ENCODE measurements at places on chromosomes 1 and 21.

GRCh38 chr21:41187537-41188025, 19.6 kb downstream of the BACE2 start:
- no peak for DNase-seq

DNA sequence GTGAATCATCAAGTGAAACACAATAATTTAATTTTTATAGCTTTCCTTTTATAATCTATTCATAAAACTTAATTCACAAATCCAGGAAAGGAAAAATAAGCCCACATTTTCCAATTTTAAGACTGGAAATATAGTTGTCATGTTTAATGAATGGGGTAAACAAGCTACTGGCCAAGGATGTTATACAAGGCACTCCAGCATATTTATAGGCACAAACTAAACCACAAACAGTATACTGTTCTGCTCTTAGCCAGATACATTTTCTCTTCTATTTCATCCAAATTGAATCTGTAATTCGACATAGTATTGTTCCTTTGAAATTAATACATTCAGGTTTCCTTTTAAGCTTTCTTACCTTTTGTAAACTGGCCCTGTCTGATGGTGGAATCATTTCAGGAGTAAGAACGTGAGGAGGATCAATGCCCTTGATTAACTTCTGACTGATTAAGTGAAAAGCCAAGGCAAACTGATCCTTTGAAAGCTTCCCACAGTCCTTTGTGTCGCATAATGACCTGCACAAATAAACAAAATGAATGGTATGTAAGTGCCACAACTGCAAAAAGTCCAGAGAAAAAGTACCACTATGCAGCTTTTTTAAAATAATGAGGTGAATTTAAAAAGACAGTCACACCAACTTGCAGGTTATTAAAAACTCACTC, 74.4 kb downstream of the EPS15 start:
- DNase-seq, result no peak

DNA sequence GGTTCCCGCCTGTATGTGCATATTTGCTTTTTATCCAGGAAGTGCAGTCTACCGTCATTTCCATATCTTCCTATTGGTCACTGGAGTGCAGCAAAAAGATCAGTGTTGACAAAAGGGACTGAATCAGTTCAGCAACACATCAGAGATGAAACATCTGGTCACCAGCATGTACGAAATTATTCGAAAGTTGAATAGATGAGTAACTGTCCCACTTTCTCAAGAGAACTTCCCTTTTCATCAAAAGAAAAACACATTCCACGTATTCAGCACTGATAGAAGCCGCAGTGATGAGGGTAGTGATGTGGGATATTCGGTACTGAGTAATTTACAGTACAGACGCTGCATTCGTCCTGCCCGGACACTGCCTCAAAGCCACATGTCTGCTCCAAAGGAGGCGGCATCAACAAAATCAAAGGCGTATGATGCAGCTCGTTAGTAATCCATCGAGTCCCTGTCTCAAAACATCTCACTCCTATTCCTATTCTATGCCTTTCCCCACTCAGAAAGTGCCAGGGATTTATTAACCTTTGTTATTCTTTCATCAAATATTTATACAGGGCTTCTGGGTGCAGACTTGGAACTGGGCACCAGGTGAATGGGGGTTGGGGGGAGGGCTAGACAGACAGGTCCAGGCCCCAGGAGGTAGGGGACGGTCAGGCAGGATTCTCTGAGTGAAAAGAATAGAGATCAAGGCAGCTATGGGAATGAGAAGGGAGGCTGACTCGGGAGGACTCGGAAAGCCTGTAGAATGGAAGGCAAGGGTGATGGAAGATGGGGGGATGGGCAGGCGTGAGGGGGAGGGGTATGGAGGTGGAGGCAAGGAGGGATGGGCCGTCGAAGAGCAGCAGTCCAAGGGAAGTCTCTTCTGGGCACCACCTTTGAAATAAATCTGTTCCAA, 79.5 kb upstream of the SLC45A1 start:
- no peak for DNase-seq

- no peak for DNase-seq
These were observed 26.4 kb downstream of the PIK3C2B start for GRCh38 chr1:204468206-204468605.

GRCh38 chr1:12480748-12481362, 137.2 kb downstream of the DHRS3 start:
- no peak for DNase-seq

DNA sequence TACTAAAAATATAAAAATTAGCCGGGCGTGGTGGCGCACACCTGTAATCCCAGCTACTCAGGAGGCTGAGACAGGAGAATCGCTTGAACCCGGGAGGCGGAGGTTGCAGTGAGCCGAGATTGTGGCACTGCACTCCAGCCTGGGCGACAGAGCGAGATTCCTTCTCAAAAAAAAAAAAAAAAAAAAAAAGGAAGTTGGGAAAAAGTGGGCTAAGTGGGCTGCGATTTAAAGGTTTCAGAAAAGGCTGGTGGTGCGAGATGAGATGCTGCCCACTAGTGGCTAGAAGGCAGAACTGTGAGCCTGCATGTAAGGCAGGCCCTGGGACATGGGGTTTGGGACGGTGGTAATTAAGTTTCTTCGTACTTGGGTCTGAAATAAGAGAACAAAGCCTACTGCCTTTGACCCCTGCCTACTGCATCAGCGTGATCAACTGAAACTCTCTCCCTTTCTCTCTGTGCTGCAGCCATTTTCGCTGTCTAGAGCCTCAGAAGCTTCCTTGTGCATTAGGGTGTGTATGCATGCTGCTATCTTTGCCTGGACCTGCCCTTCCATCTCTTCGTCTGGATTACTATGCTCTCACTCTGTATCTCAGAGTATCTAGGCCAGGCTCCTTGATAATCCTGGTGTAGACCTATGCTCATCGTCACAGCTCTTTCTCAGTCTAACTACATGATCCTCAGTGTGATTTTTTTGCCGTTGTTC, 12.4 kb downstream of the FMOD start:
- DNase-seq, result no peak

DNA sequence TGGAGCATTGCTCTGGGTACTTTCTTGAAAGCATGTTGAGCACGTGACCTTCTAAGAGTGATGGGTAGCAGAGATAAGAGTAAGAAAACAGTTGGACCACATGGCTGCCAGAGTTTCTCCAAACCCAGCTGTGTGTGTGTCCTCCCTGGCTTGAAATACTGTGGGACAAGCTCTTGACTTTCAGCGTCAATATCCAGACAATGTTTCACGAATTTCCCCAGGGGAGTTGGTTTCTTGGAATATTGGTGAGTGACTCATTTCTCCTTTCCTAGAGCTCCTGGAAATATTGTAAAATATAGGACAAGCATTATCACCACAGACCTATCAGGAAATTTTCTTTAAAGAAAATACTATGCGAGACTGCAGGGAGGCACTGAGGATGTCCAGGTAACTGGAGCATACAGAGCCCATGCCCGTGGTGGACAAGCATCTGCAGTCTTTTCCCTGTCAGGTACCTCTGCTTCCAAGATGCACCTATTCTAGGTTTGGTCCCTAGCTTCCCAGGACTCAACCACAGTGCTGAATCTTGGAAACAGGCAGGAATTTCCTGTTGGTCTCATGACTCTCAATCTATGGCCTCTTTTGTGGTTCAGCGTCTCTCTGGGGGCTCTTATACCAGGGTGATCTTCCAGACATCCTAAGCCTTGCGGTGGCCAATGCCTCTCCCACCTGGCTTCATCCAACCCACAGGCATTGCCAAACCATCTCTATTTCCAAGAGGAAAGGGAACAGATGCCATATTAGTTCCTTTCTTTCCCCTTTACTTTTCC, 67.4 kb downstream of the KCNJ6 start:
- no peak for DNase-seq

DNA sequence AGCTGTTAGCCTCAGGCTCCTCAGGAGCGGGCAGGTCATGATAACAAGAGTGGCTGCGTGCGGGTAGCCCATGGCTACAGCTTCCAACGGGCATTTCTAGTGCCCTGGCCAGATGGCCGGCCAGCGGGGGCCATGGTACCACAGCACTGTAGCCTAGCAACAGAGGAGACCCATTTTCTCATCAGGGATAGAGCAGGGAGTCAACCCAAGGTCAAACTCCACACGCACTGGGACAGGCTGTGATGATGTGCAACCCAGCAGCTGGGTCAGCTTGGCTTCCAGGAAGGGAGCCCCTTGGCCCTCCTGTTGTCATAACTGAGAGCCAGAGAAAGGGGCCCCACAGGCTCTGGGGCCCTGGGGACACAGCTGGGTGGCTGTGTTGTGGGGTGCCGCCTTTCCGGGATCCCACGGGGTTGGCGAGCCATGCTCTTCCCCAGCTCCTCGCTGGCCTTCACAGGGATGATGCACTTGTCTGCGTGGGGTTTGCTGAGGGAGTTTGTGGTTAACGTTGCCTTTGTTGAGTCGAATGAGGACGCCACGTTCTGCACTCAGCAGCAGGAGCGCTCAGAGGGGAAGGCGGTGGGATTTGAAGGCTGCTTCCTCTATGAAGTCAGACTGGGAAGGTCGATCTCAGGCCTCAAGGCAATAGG, 46.3 kb downstream of the COL18A1 start:
- DNase-seq, result no peak

DNA sequence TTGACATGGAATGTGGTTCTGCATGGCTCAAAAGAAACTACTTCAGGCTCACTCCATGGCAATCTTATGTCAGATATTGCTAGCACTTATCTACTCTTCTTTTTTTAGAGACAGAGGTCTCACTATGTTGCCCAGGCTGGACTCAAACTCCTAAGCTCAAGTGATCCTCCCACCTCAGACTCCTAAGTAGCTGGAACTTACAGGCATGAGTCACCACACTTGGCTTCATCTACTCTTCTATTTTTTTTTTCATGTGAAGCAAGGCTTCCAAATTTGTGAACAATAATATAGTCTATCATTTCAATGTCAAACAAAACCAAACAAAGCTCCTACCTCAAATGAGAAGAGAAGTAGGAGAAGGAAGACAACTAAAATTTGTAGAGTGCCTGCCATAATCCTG, 7.5 kb upstream of the PSEN2 start:
- DNase-seq, result no peak

- DNase-seq, result no peak
These were observed 7.7 kb downstream of the ARMH1 start for GRCh38 chr1:44681905-44682882.

GRCh38 chr21:36730291-36731281, 31.7 kb downstream of the SIM2 start:
- DNase-seq, result no peak

- no peak for DNase-seq
These were observed 623.7 kb downstream of the PTPRU start for GRCh38 chr1:29860056-29860455.

DNA sequence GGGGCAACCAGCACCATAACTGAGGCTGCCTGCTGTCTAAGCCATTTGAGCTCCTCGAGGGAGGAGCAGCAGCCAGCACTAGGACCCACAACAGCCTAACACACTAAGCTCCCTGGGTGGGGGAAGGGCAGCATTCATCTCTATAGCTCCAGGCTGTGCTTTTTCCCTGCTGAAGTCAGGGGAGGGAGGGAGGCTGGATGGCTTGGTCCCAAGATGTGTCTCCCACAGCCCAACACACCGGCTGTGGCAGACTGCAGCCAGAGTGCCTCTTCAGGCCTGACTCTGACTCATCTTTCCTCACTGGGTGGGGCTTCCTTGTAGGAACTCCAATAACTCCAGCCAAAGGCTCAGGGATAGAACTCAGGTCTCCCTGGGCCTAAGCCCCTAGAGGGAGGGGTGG, 296.3 kb downstream of the PRDM2 start:
- DNase-seq, result no peak

GRCh38 chr1:212438831-212439237, 6.1 kb downstream of the NENF start:
- no peak for DNase-seq

DNA sequence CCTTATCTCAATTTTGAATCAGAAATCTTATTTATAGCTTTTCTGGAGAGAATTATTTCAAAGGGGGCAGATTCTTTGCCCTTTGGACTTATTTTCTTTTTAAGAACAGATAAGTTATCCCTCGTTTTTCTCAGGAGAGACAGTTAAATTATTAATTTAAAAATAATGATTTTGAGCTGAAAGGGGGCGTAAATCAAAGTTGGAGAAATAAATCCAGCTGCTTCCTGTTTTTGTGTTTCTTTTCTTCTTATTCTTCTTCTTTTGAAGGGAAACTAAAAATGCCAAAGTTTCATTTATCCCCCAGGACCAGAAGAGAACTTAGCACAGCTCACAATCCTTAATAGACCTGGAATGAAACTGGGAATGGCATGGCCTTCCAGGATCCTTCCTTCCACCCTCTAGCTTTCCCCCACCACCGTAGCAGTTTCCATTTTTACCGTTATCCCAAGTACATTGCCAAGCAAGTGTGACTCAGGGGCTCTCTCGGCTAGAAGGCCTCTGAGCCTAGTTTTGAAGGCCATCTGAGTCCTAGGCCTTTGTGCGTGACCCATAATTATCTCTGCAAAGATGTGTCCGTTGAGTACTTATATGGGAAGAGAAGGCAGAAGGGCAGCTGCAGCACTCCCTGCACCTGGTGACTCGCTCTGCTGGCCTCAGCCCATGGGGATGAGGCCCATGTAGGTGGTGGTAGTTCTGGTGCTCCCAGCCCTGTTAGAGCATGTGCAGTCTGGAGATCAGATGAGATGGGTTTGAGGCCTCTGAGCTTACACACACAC, 181.7 kb downstream of the ROR1 start:
- DNase-seq, result no peak

- DNase-seq, result no peak
These were observed 1.2 kb downstream of the HDGF start for GRCh38 chr1:156750191-156750672.

DNA sequence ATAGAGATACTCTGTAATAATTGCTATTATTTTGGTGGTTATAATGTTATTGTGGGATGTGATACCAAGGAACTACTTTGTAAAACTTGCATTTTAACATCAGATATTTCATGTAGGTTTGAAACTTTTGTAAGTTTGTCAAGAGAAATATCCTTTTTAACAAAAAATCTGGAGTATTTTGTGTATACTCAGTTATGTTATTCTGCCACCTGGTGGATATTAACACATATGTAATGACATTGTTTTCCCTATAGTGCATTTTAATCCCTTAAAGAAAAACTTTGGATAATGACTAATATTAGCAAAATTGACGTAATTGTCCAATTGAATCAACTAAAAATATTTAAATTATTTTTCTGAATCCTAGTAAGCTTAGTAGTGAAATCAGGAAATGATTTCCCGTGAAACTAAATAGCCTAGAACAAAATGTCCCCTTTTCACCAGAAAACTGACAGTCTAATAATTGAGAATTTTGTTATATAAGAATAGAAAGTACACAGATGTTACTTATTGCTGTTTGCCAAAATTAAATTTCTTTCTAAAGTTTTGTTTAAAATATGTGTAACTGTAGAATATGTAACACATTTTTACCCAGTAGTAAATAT, 39.6 kb downstream of the KCTD3 start:
- no peak for DNase-seq

- DNase-seq, result no peak
These were observed 33.4 kb upstream of the RNPC3 start for GRCh38 chr1:103492003-103492625.

DNA sequence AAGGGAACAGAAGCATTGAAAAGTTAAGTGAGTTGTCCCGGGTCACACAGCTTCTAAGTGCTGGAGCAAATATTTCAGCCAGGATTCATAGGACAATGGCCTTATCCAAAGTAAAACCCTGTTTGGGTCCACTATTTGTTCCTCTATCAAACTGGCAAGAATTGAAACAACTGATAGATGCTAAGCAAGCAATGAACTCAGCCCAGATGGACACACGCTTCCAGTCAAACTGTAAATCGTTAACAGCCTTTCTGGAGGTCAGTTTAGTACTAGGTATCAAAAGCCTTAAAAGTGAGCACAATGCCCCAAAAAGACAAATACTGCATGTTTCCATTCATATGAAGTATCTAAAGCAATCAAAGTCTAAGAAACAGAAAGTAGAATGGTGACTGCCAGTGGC, 779 bp upstream of the SVBP start:
- DNase-seq, result no peak

GRCh38 chr1:35748326-35748725, 21.5 kb downstream of the CLSPN start:
- DNase-seq, result no peak

Data from stimulated activated CD8-positive, alpha-beta memory T cell treated with anti-CD3 and anti-CD28 coated beads, Interleukin-15, amount 100 ng/mL, for 24 hours (primary cell).